ENCODE measurements at places on chromosomes 13 and 19.

DNA sequence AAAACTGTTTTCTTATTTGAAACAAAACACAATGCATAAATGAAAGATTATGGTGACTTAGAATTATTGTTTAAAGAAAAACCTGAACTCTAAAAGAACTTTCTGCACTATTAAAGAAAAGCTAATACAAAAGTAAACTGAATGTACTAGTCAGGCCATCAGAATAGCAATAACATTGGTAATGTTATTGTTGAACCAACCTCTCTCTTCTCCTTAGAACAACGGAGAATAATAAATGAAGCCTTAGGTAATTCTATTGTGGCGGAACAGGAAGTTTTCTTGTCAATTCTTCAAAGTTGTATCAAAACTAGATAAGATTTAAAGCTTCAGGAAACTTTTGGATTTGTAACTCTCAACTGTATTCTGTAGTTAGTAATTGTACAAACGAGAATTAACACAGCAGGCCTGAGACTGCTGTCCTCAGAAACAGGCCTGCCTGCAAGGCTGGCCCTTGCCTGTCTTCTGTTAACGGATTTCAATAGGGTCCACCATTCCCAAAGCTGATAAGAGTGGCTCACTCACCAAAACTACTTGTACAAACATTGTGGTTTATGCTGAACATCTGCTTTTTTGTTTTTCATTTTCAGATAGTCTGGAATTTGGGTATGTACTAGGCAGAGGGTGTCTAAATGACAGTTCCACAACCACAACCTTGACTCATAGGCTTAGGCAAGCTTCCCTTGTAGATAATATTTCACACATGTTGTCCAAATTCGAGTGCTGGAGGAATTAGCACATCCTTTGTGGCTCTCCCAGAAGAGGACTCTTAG, 825.8 kb downstream of the GPC5 start:
- DNase-seq: peak; percentile 80

DNA sequence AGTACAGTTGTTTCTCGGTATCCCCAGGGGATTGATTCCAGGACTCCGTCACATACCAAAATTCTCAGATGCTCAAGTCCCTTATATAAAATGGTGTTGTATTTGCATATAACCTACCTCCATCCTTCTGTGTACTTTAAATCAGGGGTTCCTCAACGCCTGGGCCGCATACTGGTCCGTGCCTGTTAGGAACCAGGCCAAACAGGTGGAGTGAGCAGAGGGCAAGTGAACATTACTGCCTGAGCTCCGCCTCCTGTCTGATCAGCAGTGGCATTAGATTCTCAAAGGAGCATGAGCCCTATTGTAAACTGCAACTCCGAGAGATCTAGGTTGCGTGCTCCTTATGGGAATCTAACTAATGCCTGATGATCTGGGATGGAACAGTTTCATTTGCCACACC, 42.2 kb upstream of the KCTD4 start:
- no peak for DNase-seq

- DNase-seq: no peak
These were observed 1763.3 kb upstream of the MIR17HG start for GRCh38 chr13:89584058-89584620.

GRCh38 chr13:105543742-105544141, 991.7 kb downstream of the EFNB2 start:
- no peak for DNase-seq

- DNase-seq: no peak
These were observed 25.5 kb upstream of the DGKH start for GRCh38 chr13:42022796-42023493.

DNA sequence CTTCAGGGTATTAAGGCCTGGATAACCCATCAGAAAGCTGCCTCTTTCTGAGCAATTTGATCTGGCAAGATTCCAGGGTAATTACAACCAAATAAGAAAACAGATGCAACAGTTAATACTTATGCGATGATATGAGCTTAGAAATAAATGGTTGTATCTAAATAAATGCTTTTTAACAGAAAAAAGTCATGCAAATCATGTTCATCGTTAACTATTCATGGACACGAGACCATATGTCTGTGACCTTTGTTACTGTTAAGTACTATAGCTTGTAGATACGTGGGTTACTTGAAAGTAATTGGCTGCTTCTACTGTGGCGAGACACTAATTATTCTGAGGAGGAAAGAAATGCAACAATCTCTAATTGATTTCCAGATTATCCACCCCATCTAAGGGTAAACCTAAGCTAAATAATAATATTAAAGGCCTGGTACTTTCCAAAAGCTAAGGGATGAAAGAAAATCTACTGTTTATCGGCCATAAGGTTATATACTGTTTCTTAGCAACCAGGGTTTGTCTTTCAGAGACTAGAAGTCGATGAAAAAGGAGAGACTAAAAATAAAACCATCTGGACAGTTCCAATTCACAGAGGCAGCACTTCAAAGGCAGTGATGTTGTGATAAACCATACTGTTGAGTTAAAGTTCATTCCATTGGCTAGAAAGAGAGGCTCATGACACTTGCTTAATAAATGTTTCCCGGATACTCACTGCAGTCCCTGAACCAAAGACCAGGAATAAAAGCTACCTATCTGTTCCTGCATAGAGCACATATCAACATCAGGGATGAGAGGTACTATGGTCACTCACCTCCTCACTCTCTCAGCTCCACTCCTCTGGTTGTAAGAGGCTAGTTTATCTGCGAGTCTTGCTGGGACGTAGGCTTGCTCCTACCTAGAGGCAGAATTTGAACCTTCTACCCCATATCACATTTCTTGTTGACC, 1.5 kb downstream of the EPSTI1 start:
- no peak for DNase-seq

DNA sequence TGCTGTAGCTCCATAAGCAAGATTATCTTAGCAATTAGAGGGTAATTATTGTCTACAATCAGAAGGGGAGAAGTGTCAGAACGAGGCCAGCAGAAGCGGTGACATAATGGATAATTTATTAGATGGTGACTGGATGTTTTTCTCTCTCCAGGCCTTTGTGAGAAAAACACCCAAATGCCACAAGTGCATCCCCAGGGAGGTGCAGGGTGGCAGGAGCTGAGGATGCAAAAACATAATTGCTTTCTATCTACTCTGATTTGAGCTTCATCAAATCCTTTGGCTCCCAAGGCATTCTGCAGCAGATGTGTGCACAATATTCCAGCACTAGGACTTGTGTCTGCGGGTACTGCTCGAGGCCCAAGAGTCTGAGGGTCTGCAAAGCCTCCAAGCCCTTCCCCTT, 220.1 kb upstream of the SERP2 start:
- DNase-seq: no peak

DNA sequence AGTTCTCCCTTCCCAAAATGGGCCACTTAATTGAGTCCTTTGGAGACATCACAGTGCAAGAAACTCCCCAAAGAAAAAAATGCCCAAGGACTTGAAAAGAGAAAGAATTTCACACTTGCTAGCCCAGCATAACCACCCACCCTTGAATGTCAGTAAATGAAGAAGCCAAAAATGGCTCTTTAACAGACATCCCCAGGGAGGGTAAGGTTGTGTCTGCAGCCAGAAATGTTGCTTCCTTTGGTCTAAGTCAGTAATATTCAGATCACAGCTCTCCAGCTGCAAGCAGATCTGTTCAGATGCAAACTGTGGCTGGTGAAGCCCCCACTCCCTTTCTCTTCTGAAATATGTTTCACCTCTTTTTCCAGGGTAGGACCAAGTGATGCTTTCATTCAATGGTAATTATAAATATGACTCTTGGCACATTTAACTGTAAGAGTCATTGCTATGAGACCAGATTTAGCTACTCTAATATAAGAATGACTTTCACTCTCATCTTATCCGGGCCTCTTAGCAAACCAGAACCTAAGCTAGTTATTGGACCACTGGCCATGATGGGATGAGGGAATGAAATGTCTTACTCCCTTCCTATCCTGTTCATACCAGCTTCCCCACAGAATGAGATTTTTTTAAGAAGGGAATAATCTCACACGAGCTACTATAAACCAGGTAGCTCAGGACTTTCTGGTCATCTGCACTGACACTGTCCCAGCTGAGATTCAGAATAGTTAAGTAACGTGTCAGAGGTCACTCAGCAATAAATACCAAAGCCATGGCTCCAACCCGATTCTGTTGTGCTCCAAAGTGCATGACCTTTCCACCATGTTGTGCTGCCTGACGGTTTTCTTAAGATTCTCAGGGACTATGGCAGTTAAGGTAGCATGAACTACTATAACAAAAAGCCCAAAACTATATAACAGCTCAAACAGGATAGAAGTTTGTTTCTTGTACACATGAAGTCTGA, 234.1 kb downstream of the FOXO1 start:
- DNase-seq: no peak

GRCh38 chr19:40357640-40358039, 9.1 kb downstream of the PLD3 start:
- DNase-seq: no peak

- no peak for DNase-seq
These were observed 55.9 kb downstream of the ZNF431 start for GRCh38 chr19:21197590-21198295.

DNA sequence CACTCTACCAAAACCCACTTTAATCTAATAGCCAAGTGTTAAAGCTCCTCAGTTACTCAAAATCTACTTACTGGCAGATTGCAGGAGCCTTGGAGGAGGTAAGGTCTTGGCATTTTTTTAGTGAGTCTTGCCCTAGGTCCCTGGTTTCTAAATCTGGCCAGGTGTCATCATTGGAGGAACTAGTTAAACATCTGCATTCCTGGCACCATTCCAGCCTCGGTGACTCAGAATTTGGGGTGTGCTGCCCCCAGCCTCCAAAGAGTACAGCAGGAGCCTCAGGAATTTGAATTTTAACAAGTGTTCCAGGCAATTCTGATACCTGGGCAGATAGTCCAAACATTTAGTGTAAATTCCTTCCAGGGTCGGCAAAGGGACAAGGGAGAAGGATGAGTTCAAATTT, 37.4 kb downstream of the KLF5 start:
- no peak for DNase-seq

GRCh38 chr13:41427666-41428065, 29.7 kb upstream of the RGCC start:
- DNase-seq: no peak

DNA sequence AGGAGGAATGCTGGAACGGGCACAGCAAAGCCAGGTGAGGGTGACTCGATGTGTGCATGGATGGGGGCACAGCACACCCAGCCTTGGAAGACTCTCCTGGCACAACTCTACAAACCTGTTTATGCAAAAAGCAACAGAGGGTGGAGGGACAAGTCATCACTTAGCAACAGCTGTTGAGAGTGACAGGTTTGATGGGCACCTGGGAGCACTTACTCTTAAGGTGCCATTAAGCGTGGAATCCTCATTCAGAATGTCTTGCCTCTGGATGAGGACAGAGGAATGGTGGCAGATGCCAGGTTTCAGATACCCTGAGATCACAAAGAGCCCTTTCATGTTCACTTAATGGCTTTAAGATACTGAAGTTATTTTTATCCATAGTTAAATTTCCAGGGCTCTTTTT, 97.0 kb downstream of the DCT start:
- no peak for DNase-seq

DNA sequence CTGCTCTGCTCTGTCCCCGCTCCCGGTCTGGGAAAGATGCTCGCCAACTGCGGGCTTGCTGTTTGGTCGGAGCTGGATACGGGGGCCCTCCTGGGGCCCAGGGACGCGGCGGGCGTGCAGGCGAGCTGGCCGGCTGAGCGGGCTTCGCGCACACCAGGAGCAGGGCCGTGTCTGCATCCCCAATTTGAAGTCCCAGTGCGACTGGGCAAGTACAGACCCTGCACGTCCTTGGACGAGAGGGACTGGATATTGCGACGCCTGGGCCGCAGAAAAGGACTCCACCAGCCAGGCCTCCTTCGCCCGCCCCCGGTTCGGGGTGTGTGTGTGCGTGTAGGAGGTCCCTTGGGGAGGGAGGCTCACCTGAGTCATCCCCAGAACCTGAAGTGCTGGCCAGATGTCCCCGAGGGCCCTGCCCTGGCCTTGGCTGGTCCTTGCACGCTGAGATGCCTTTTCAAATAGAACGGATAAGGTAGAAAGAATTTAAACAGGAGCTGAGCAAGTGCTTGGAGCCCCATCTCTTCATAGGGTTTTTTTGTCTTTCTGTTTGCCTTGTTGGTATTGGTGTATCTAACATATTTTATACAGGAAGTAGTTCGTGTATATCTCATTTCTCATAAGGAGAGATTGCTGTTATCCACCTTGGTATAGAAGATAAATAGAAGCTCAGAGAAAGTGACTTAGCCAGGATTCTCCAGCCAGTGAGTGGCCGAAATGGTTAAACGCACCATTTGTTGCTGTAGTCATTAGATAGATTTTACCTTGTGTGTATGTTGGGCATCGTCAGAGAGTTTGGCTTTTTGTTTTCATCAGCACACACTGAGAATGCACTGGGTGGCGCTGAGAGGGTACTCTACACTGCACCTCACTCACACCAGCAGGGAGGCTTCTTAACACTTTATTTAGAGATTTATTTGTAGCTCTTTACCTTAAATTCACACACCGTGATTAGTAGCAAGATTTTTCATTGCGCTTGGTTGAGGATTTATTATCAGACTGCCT, 1.1 kb downstream of the NAXD start:
- no peak for DNase-seq

GRCh38 chr13:113320226-113320875, 23.3 kb downstream of the LAMP1 start:
- no peak for DNase-seq

DNA sequence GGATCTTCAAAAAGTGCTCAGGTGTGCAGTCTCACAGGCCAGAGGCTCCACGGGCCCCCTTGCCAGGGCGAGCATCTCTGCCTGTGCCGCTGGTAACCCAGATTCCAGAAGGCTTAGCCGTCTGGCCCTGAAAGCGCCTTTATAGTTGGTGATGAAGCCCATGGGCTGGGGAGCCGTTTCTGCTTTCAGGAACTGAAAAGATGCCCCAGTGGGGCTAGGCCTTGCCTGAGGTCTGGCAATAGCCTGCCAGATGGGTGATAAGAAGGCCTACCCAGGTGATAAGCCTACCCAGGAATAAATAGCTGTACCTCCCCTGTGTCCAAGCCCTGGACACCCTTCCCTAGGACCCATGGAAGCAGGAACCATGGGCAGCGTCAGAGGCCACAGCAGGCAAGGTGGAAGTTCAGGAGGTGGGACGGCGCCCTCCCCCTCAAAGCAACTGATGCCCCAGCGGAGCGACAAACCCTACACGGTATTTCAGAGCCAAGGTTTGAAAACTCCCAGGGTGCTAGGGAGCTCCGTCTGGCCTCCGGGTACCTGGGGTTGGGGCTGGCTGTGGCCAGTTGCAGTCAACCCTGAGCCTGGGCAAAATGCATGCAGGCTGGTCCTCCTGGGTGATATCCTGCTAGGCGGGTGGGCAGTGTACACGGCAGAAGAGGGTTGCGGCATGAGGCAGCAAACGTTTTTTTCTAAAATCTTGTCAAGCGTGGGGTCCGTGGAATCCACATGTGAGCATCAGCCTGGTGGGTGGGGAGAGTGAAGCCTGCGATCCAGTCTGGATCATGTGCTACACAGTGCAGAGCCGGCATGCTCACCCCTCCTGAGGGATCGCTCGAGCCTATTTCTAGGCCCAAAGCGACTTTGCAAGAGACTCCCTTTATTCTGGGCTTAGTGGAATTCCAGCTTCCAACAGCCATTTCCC, 45.3 kb downstream of the ACTN4 start:
- DNase-seq: no peak

DNA sequence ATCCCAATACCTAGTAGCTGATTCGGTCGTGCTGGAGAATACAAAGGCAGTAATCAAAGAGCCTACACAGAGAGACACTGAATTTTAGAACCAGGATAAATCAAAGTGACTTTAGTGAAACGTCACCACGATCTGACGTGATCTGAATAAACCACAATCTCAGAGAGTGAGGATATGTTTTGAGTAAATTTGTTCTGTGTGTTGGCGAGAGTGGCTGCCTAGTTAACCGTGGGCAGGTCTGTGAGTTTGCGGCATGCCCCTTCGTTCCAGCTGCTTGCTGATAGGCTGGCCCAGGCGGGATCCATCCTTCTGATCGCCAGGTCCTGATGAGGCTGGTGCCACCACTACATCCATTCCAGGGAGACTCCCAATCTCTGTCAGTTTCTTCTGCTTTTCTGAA, 40.4 kb downstream of the LRCH1 start:
- no peak for DNase-seq
